AG09309 (cell line): ENCODE measurements at places on chromosomes 3 and 15.

DNA sequence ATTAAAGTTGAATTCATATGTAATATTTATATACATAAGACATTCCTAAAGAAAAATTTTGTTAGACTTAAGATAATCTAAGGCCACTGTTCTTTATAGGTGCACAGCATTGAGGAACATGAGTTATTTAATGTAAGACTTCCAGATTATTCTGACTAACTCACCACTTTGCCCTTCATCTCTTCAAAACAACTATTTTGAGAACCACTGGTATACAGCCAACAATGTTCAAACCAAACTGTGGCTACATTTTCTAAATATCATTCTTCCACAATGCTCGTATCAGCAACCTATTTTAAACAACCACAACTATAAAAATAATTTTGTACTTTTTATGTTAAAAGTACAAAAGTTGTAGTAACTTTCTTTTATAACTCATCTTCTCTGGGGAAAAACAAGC is 199.8 kb upstream of the ALCAM start:
- peak; percentile 61 for DNase-seq

DNA sequence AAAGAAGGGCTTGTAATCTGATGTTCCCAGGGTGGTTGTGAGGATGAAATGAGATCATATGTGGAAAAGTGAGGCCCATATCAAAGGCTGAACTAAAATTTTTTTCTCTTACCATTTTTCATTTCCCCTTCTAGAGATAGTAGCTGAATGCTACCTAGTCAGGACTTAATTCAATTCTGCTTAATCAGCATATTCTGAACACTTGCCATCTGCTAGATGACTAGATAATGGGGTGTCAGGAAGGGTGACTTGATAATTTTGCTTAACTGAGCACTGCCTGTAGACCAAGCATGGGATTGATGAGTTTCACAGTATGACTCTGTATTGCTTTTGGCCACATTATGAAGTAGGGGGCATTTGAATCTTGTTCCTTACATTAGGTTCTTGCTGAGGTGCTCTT is 136.2 kb downstream of the CHST2 start:
- no peak for DNase-seq

GRCh38 chr3:184663756-184664155 is 48.1 kb downstream of the MAGEF1 start:
- peak; percentile 13 for DNase-seq

DNA sequence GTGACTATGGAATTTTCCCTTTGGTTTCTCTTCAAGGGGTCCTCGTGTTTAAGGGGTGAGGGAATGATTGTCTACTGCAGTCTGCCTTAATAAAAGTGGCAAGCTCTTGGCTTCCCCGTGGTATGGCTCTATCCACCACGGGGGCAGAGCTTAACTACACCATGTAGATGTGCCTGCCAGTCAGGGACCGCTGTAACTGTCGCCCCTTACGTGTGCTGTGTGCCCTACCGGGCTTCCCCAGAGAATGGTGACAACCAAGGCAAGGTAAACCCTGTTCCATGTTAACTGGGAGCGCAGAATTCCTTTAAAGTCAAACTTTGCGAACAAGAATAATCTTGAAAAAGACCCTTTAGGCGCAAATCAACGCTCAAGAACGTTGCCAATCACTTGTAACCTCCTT is 966 bp upstream of the C3orf80 start:
- DNase-seq: no peak

GRCh38 chr15:62390791-62391640 is 225.9 kb upstream of the C2CD4B start:
- no peak for DNase-seq

GRCh38 chr3:145716519-145716918 is 444.5 kb downstream of the PLOD2 start:
- peak; percentile 14 for DNase-seq

- no peak for DNase-seq
These were observed 261.8 kb upstream of the GOLGA6L4 start for GRCh38 chr15:83973816-83974215.

- DNase-seq: no peak
These were observed 7.3 kb downstream of the ST3GAL6 start for GRCh38 chr3:98770261-98771039.

GRCh38 chr3:1529676-1530075 is 436.9 kb downstream of the CNTN6 start:
- DNase-seq: no peak

- no peak for DNase-seq
These were observed 1239.2 kb downstream of the NSUN3 start for GRCh38 chr3:95302044-95302443.

- DNase-seq: no peak
These were observed 11.1 kb downstream of the IGF2BP2 start for GRCh38 chr3:185813691-185814215.

GRCh38 chr3:49346797-49347251 is 7.0 kb upstream of the USP4 start:
- no peak for DNase-seq

DNA sequence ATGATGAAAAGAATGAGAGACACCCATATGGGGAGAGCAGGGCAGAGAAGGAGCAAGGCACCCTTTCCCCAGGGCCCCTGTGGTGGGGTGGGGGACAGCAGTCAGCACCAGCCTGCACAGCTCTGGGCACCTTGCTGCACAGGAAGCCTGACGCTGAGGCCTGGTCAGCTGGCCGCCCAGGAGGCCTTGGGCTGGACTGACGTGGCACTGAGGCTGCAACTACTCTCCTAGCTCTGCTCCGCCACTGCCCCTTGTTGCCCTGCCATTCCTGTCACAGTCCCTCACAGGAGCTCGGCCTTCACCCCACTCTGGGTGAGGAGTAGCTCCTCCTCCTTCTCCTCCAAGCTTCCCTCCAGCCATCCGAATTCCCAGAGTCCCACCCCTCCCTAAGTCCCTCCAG is 99.7 kb downstream of the CPN2 start:
- DNase-seq: no peak

DNA sequence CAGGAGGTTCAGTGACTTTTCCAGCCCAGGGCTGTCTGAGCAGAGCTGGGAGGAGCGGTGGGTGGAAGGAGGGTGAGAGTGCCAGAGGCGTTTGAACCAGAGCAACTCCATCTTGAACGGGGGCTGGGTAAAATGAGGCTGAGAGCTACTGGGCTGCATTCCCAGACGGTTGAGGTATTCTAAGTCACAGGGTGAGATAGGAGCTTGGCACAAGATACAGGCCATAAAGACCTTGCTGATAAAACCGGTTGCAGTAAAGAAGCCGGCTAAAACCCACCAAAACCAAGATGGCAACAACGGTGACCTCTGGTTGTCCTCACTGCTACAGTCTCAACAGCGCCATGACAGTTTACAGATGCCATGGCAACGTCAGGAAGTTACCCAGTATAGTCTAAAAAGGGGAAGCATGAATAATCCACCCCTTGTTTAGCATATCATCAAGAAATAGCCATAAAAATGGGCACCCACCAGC is 60.2 kb downstream of the ABTB1 start:
- DNase-seq: no peak

- DNase-seq: no peak
These were observed 786.7 kb upstream of the CFAP20DC start for GRCh38 chr3:59836531-59836930.

DNA sequence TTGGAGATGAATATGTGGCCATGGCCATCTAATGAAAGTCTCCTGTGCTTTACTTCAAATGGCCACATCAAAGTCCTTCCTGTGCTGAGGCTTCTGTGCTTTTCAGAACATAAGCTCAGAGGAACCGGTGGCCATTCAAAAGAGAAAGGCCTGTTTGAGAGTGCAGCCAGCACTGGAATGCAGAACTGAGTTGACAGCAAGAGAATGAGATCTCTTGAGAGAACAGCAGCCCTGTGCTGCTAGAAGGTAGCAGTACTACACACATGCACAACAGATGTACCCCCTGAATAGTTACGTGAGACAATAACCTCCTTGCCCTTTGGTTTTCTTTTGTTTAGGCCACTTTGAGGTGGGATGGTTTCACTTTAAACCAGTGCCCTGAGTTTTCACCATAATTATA is 292.5 kb downstream of the PTPRG start:
- no peak for DNase-seq

- no peak for DNase-seq
These were observed 11.5 kb upstream of the PRKAR2A start for GRCh38 chr3:48859206-48859605.

GRCh38 chr3:4752201-4753072 is 226.8 kb upstream of the BHLHE40 start:
- DNase-seq: peak; percentile 85

GRCh38 chr3:24483873-24484272 is 10.8 kb downstream of the THRB start:
- DNase-seq: no peak

DNA sequence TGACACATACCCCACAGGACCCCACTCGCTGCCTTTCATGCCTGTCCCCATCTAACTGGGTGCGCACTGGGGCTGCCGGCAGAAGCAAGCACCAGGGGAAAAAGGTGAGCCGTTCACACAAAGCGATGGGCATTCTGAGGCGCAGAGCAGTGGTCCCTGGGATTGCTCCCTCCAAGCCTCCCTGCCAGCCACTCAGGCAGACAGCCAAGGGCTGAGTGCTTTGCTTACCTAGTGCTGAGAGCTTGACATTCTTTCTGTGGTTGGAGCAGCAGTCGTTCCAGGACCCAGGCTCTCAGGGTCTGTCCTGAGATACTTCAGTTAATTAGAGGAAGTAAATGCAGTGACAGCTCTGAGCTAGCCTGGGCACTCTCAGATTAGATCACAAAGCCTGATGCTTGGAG is 5.7 kb downstream of the ESYT3 start:
- no peak for DNase-seq

- peak; percentile 3 for DNase-seq
These were observed 110.0 kb upstream of the PLSCR5 start for GRCh38 chr3:146715170-146715569.

- no peak for DNase-seq
These were observed 292.6 kb downstream of the LRRC3B start for GRCh38 chr3:26915208-26915607.

- DNase-seq: no peak
These were observed 58.5 kb upstream of the LMCD1 start for GRCh38 chr3:8442993-8443650.

GRCh38 chr3:85835857-85836440 is 877.2 kb downstream of the CADM2 start:
- DNase-seq: no peak

- DNase-seq: no peak
These were observed 3.2 kb upstream of the BCL2L10 start for GRCh38 chr15:52115598-52116427.

GRCh38 chr15:77425104-77425503 is 4.4 kb downstream of the HMG20A start:
- no peak for DNase-seq

DNA sequence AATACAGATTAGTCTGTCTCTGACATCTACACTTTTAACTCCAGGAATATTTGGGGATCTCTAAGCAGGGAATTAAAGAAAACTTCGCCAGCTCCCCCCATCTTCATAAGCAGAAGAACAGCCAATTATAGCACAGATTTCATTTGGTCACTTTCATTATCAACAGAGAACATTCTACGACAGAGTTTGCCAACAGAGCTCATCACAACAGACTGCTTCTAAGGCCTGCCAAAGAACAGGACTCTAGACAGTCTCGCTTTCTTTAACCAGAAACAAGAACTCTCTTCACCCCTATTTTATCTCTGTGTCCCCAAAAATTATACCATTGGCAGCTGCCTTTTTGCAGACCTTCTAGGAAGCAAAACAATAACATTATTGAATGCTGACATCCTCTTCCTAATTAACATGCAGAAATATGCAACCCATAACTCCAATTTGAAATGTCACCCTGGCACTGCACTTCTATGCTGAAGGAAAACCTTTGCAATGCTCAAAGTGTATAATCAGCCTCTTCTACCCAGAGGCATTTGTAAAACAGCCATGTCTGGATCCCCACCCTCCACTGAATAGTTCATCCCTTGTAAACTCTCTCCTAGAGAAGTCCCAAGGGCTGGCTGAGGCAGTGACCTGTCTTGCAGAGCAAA is 552.8 kb downstream of the MAGI1 start:
- DNase-seq: no peak

- no peak for DNase-seq
These were observed 33.5 kb upstream of the MKRN3 start for GRCh38 chr15:23532024-23532423.

DNA sequence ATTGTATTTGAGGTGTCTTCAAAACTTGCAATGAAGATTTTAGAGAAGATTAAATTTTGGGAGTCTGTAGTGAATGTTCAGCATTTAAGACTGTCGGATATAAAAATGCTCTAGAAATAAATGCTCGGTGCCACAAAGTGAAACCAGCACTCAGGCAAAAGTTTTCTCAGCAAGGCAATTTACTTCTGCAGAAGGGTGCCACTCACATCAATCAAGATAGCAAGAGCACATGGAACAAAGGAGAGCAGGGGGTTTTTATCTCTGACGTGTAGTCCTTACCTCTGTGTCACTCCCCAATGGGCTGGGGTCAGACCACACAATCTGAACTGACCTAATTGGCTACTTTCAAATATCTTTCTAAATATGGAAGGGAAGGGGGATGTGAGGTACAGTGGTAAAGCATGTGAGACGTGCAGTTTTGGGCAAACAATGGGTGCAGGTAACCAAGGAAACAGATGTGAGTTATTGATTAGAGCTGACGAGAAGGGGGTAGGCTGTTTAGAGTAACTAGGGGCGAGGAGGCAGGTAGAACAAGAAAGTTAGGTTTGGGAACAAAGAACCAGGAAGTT is 23.4 kb upstream of the FXR1 start:
- no peak for DNase-seq

DNA sequence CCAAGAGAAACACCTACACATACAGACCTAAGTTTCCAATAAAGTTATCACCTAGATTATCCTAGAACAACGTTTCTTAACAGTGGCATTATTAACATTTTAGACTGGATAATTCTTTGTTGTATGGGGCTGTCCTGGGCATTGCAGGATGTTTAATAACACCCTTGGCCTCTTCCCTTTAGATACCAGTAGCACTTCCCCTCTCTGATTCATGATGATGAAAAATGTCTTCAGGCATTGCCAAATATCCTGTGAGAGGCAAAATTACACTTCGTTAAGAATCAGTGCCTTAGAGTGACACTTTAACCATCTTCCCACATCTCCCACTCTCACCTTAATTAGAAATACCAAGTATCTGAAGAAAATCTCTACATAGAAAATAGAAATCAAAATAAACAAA is 352.6 kb downstream of the CGGBP1 start:
- DNase-seq: no peak

DNA sequence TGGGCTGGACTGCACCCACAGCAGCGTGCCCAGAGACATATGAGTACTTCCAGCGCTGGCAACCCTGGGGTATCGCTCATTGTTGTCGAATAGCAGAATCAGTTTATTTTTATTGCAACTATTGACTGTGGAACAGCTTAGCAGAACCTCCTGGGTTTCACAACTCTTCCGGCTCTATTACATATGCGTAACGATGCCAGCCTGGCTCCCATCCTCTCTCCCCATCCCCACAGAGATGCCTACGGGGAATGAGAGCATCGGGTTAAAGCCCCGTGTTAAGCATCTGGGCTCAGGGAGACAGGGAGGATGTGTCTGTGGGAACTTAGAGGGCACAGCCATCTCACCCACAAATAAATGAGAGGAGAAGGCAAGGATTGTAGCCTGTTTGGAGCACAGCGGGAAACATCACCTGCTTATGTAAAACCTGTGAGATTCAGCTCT is 76.6 kb upstream of the DLG1 start:
- no peak for DNase-seq
